Dermis blood vessel endothelial cell (primary cell): ENCODE measurements at places on chromosomes 16 and 17.

GRCh38 chr17:75475851-75476250, 19.4 kb downstream of the TMEM94 start:
- DNase-seq: peak; percentile 52

DNA sequence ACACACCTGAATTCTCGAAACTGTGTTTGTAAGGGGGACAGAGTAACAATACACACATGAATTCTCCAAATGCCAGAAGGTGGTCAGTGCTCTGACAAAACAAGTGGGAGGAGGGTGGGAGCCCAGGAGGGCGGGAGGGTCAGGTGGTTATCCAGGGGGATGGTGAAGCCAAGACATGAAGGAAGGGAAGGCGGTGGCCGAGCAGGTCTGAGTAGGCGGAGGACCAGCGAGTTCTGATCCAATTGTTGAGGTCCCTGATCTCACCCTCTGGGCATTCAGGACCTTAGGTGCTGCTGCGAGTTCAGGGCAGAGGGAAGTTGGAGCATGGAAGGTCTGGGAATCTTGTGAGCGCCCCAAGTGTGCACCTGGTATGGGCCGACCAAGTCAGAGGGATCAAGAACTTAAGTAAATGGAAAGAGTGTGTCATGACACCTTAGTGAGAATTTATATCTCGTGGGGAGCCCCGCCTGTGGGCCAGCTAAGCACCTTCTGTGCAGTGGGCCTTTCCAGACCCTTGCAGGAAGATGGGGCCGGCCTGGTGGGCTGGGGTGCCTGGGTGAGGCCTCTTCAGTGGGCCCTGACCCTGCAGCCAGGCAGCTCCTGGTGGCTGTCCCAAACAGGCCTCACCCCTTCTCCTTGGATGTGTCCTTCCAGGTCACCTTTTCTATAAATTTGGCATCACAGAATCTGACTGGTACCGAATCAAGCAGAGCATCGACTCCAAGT, 86.1 kb downstream of the NPIPB11 start:
- no peak for DNase-seq

DNA sequence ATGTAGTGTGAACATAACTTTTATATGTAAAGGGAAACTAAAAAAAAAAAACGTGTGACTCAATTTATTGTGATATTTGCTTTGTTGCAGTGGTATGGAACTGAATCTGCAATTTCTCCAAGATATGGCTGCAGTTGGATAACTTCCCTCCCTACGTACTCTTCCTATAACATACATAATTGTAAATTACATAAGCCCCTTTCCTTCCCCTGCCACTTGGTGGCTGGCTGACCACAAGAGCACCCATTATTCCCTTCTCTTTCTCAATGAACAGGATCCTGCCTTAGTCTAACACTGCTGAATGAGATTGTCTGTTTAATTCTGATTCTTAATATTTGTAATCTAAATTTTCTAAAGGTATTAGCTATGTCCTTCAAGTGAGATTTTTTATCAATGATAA, 27.8 kb downstream of the CCL4 start:
- DNase-seq: no peak

DNA sequence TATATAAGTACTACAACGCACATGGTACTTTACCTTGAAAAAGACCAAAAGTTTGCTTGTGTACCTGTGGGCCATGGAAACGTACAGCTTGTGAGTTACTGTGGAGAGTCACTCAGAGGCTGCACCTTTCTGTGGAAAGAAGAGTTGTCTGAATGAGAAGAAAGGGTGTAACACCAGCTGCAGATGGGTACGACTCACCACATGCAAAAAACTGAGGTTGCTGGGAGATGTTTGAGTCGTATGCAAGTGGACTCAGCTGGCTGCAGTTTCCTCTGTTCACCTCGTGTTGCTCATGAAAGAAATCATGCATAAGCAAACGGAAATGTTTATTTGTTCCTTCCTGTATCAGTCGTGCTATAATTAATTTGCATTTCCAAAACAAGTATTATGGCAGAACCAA, 22.4 kb upstream of the DYNLRB2 start:
- DNase-seq: no peak

DNA sequence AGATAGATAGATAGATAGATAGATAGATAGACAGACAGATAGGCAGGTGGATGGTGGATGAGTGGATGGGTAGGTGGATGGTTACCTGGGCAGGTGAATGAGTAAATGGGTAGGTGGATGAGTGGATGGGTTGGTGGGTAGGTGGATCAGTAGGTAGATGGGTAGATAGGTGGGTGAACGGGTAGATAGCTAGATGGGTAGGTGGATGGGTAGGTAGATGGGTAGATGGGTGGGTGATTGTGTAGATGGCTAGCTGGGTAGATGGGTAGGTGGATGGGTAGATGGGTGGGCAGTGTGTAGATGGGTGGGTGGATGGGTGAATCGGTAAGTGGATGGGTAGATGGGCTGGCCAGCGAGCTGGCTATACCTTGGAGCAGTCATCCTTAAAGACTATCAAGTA, 21.8 kb upstream of the LRRC37A3 start:
- no peak for DNase-seq

GRCh38 chr16:52141871-52142270, 405.1 kb downstream of the TOX3 start:
- DNase-seq: peak; percentile 20
